ENCODE measurements at places on chromosomes 12 and 14.
A peak's percentile ranks its signal among the peaks of the same experiment; 100 is the strongest.

DNA sequence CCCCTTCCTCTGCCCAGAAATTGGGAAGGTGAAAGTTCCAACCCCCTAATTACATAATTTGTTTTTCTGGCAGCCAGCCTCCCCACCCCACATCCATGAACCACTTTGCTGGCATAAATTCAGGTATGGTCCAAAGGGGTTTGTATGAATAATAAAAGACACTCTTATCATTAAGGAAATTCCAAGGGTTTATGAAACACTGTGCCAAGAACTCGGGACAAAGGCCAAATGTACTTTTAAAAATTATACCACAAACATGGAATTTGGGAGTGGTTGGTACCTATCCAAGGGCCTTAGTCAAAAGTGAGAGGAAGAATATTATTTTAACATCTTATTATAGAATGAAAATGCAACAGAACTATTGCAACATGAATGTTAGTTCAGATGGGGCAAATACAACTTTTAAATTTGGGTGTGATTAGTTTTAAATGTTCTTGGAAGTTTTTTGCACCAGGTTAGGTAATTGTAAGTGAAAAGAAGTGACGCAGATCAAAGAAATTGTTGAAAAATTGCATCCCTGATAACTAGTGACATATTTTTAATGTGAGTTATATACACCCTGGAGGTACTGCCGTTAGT lies 217.8 kb downstream of the TMEM117 start:
- peak; percentile 21 for DNase-seq

DNA sequence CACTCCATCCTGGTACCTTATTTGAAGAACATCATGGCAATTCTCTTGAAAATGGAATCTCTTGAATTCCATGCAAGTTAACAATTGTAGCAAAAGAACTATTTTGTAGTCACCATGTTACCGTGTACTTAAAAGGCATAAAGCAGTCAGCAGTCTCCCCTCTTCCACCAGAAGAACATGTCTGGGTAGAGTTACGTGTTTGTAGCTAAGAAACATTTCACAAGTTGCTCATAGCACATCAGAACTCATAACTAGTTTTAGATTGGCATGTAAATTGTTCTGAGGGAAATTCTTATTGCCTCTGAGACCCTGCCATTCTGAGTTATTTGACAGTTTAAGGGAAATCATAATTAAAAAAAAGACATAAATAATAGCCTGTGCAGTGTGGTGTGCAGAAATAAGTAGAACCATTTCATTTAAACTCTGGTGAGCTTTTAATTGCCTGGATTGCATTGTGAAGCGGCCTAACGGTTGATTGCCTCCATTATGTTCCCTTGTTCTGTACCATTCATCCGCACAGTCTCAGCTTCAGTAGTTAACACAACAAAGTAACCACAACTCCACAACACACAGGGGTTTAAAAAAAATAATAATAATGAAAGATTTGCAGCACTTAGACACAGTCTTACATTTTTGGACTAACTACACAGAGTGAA lies 2.6 kb downstream of the LMO3 start:
- no peak for DNase-seq

DNA sequence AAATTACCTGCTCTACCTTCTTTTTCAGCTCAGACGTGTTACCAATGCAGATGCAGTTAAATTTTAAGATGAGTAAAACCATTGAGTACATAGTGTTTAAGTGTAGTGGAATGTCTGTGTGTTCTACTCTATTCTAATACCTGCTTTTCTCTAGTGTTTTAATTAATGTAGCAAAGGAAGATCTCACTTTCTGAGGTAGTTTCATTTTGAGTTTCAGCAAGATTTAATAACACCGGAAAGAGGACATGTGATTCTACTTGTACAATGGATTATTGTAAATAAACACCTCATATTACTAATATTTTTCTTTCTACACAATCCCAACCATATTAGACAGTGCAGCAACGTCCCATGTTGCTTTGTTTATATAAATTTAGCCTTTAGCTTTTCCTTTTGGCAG lies 315.4 kb downstream of the RAD51B start:
- DNase-seq, result no peak

- DNase-seq, result no peak
Observed at GRCh38 chr12:122265476-122265875, 818 bp downstream of the VPS33A start.

GRCh38 chr12:44817687-44818086 lies 58.4 kb downstream of the NELL2 start:
- DNase-seq, result no peak

DNA sequence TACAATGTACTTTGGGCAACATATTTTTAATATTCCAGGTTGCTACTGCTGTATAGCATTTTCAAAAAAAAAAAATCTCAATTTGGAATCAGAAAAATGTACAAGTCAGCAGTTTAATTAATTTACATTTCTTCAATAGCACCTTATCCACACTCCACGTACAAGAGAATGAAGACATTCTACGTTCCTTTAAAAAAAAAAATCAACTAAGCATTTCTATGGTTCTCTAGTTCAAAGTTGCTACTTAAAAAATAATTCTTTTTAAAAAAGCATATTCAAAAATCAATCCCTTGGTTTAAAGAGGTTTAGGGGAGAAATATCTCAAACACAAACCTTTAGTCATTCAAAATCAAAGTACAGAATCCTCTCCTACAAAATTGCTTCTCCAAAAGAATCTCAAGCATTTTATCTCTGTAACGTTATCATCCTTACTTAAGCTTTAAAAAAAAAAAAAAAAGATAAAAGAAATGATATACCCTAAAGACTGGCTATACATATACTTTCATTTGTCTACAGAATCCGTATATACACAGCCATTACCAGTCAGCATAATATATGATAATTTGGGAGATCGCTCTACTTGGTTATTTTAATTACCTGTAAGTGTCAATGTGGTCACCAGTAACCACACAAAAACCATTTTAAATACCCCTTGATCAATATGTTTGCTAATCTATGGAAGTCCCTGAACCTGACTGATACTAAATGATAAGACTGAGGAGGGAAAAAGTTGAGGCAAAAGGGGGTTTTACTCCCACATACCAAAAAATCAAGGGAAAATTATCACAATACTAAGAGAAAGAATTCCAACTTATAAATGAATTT lies 2.7 kb downstream of the MED13L start:
- DNase-seq, result no peak

- no peak for DNase-seq
Observed at GRCh38 chr14:48771717-48772116, 814.5 kb downstream of the RPS29 start.

DNA sequence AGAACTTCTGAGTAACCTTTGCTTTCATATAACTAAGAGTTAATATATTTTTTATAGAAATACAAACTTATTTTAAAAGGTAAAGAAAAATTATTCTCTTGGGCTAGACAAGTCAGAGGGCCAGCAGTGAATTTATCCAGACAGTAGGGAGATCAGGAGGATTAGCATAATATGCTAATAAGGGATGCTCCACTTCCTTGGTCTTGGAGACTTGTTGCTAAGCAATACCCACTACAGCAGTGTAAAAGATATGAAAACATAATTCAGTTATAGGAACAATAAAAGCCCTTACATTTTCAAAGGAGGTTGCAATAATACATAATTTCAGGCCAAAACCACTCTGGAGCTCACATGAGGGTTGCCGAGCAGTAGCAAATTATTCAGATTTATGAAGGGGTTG lies 615.6 kb downstream of the KCNH5 start:
- DNase-seq, result no peak

- no peak for DNase-seq
Observed at GRCh38 chr14:96409701-96410100, 17.8 kb downstream of the AK7 start.

DNA sequence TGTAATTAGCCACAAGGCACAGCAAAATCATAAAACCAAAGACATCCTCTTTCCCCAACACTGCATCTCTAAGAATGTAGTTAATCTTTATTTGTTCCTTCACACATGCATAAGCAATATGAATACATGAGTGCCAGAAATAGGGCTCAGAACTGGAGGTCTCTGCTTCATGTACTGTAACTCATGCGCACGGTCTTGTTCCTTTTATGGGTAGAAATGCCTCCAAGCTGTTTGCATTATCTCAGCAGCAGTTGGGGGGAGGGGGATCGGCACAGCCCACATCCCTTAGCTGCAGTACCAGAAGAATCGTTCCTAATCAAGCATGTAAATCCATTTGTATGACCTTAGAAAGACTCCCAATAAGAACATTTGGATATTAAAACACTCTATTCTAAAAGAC lies 20.0 kb downstream of the RHOJ start:
- DNase-seq, result no peak

- no peak for DNase-seq
Observed at GRCh38 chr12:97112136-97112535, 205.1 kb downstream of the NEDD1 start.

DNA sequence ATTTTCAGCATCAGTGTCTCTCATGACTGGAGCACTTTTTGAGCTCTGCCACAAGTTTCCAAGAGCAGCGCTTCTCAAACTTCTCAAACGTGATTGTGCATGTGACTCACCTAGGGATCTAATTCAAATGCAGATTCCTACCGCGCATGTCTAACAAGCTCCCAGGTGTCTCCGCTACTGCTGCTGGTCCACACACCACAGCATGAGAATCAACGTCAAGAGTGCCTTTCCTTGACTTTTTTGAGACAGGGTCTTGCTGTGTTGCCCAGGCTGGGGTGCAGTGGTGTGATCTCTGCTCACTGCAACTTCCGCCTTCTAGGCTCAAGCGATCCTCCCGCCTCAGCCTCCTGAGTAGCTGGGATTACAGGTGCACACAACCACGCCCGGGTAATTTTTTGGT lies 22.4 kb downstream of the GLRX5 start:
- no peak for DNase-seq

DNA sequence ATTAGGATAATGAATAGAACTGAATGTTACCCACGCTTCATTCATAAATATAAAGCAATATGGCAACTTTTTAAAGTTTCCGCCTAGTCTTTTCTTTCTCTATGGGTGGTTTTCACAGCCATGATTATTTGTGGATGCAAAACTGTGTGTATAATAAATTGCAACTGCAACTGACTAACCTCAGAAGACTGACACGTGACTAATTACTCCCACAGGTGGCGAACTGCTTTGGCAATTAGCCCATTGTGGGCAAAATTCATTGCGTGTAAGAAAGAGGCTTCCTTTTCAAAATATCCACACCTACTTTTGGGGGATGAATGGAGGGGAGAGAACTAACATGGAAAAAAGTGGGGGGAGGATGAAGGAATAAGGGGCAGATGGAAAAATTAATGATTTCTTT lies 79.0 kb downstream of the SLC25A21 start:
- DNase-seq, result no peak

DNA sequence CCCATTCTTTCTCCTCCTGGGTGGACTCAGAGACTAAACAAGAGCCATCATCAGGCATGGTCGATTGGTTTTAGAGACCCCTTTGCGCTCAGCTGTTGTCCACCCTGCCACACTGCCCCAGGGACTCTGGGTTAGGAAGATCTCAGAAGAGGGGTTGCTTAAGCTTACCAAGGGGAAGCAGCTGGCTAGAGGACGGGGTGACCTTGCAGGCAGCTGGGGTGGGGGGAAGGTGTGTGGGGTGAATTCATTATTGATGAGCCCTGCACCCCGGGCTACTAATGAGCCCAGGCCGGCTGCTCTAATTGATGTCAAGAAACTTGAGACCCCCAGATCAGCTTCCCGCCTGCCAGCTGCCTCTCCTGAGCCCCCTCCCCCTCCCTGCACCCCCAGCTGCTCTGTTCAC lies 8.7 kb upstream of the ZNF385A start:
- DNase-seq, result no peak

DNA sequence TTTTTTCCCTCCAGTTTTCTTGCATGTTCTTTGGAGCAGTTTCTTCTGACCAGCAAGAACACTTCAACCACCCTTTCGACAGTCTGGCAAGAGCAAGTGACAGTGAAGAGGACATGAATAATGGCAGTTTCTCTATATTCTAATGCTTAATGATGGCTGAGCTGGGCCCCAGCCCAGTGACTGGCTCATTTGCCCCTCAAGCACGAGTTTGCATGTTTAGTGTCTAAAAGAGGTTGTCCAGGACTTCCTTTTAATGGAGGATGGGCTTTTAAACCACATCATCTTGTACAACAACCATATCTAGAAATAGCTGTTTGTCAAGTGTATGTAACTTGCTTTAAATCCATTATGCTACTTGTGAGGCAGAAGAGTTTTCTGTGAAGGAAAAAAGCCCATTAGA lies 28.4 kb downstream of the RAD9B start:
- no peak for DNase-seq

DNA sequence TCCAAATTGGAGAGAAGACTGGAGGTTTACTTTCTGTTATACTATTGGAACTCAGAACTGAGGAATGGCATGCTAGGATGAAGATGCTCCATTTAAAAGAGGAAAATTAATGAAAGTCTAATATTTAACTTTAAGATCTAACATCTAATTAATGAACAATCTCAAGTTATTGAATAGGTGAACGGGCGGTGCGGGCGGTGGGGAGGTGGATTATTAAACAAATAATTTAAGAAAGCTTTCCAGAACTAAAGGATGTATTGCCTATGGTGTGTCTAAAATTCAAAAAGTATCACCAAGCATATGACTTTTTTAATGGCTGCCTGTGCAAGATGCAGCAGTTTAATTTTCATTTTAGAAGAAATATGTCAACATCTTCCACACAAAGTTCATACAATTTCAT lies 1747.1 kb upstream of the SEL1L start:
- DNase-seq, result no peak

DNA sequence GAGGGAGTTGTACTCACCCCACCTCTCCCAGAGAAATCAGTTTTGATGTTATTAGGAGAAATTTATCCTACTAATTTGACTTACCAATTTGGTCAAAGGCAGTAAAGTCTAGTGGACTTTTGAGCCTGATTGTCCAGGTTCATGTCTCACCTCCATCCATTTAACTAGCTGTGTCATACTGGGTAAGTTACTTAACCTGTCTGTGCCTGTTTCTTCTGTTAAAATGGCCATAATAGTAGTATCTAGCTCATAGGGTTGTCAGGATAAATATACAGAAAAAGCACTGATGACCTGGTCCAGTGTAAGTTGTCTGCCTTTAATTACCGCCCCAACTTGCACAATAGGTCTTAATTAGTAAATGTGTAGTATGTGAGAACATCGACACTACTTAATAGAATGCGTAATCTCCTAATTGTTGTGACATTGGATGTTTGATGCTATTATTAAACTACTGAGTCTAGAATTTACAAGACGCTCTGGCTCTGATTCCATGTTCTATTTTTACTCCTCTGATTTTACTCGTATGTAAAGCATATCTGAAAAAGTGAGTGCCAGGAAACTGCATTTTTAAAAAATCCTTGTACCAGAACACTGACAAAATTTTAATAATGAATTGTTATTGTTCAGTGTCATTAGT lies 1.5 kb downstream of the RAB21 start:
- DNase-seq, result no peak

Measured in fibroblast of skin of left quadriceps (primary cell).